Activated CD8-positive, alpha-beta memory T cell treated with anti-CD3 and anti-CD28 coated beads for 1 hour (primary cell): ENCODE measurements at places on chromosomes 5 and 9.

GRCh38 chr5:58107704-58108103 lies 352.2 kb downstream of the PLK2 start:
- DNase-seq: no peak

- DNase-seq: no peak
These were observed 113.4 kb downstream of the MRPL36 start for GRCh38 chr5:1686016-1686802.

- DNase-seq: no peak
These were observed 4.0 kb upstream of the LRRC70 start for GRCh38 chr5:62574599-62574998.

GRCh38 chr9:91419222-91420191 lies 4.1 kb downstream of the NFIL3 start:
- DNase-seq: no peak

DNA sequence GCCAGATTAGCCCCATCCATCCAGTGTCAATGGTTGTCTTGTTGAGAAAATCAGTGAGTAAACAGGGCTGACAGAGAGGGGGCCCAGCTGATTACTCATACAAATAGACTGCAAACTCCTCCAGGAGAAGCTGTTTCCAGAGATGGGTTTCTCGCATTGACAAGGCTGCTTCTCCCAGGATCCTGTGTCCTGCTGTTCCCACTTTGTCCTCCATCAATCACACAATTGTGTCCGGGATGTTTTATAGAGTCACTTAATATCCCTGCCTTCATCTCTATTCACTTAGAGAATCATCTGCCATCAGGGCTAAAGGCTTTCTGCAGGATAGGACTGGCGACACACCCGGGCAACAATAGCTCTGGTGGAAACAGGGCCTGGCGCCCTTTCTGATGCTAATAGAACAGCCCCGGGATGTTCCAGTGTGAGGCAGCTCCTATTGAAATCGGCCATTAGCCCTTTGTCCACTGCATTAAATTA lies 71.7 kb upstream of the TBCA start:
- no peak for DNase-seq

GRCh38 chr5:36561601-36562000 lies 44.8 kb upstream of the SLC1A3 start:
- no peak for DNase-seq

DNA sequence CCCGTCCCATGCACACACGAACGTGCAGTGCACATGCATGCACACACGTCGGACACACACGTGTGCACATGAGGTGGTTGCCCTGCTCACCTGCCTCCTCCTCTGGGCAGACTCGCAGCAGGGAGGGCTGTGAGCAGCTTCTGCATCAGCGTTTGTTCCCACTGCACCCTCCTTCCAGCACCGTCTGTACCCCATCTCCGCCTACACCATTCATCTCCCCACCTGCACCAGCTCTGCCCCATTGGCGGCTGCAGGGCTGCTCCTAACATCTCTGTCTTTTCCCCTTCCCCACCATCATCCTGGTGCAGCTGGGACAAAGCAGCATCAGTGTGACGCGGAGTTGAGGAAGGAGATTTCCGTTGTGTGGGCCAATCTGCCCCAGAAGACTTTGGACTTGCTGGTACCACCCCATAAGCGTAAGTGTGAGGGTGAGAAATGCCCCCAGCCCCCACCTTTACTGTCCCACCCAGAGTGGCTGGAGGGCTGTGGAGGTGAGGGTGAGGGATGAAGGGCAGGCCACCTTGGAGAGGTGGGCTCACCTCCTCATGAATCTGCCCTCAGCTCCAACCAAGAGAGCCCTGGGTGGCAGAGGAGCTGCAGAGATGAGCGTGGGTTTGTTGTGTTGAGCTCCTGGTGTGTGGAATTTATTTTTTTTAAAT lies 234.6 kb downstream of the CACNA1B start:
- no peak for DNase-seq

- DNase-seq: no peak
These were observed 4.5 kb downstream of the CCNH start for GRCh38 chr5:87408204-87408603.

GRCh38 chr5:146041180-146041789 lies 64.1 kb downstream of the PLAC8L1 start:
- DNase-seq: no peak

GRCh38 chr9:79387101-79387835 lies 184.5 kb upstream of the TLE4 start:
- DNase-seq: no peak

DNA sequence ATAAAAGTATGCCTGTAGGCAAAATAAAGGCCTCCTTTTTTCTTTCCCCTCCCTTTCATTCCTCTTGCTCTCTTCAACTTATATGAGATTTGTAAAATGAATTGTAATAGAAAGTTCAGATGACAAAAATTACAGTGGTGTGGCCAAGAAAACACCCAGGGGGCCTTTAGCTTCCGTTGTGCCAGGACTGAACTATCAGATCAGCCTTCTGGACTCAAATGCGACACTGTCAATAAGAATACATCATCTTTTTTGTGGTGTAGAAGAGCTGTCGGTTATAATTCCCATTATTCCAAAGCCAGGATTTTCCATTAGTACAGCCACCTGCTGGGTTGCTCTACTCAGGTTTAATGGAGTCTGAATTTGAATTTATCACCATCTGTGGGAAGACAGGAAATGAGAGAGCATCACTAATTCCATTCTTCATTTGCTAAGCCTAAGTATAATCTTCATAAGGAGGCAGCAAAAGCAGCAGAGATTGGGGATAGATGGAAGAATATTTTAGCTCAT lies 443.4 kb downstream of the ANXA1 start:
- no peak for DNase-seq

GRCh38 chr5:28301712-28302111 lies 1263.3 kb upstream of the CDH9 start:
- no peak for DNase-seq

- no peak for DNase-seq
These were observed 407.7 kb downstream of the SPOCK1 start for GRCh38 chr5:137091472-137091871.

DNA sequence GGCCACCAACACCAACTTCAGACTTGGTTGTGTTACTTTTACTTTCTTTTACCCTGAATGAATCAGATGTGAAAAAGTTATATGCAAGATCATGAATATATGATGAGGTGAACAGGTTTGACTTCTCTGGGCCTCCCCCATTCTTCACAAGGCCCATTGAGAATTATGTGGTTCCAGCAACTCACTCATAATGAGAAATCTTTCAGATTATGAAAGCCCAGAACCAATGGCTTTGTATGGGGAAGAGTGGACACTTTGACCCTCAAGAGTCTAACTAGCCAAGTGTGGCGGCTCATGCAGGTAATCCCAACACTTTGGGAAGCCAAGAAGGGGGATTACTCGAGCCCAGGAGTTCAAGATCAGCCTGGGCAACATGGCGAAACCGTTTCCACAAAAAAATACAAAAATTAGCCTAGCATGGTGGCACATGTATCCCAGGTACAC lies 16.1 kb upstream of the LNPEP start:
- DNase-seq: no peak

DNA sequence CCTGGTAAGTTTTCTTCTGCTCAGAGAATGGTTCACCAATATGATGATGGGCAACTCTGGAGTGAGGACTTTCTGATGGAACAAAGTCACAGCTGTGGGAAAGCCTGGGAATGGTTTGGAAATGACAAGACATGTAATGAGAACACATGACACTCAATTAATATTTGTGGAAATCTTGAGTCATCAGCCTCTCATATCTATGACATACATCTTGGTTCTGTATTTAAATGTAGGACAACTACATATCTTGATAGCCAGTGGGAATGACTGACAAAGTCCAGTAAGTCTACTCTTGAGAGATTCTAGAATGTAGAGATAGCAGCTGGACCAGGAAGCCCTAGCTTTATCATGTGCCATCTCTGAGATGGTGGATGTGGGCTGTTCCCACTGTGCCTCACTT lies 85.5 kb downstream of the PALM2AKAP2 start:
- no peak for DNase-seq

DNA sequence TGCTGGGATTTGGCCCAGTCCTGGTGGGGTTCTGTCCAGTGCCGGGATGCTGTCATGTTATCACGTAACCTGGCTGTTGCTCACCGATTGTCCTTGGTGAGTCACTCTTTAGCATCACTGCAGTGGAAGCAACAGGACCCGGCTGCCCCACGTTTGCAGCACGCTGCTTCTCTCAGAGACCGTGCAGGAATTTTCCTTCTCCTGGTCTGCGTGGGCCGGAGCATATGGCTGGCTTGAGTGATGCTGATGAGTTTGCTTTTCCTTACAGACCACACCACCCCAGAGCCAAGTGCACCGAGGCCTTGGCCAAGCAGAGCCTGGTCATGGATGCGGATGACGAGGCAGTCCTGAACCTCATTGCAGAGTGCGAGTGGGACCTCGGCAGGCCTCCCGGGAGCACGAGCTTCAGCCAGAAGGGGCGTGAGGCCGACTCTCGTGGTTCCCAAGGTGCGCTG lies 21.4 kb downstream of the CEP72 start:
- DNase-seq: no peak

- DNase-seq: no peak
These were observed 97.0 kb downstream of the HINT1 start for GRCh38 chr5:131068076-131068475.

GRCh38 chr9:99023831-99024230 lies 80.1 kb downstream of the COL15A1 start:
- no peak for DNase-seq

DNA sequence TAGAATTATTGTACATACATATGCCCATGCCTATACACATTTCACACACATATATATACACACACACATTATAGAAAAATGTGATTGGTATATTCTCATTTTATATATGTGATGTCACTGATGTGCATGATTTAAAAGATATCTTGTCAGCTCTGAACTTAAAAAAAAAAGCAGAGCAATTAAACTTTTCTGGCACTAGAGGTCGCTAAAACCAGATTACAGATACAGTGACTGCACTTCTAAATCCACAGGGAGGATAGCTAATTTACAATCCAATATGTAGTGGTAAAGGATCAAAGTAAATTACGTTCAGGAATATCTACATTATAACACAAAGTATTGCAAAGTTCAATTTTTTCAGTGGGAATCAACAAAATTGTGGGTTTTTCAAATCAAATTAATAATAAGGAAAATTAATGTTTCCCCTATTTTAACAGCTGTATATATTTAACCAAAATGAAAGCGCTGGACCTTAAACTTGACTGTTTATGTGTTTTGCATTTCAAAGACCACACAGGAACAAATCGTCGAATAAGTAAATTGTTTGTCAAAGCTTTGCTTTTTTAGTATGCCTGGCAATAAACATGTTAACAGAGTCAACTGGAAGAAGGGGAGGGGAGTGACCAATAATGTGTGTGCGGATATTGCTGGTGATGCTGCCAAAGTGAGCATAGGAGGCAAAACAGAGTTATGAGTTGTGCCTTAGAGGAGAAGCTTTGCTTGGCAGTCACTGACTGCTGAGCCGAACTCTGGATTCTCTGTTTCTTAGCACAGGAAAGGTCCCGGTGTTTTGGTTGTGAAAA lies 1201.4 kb upstream of the C9orf72 start:
- no peak for DNase-seq

DNA sequence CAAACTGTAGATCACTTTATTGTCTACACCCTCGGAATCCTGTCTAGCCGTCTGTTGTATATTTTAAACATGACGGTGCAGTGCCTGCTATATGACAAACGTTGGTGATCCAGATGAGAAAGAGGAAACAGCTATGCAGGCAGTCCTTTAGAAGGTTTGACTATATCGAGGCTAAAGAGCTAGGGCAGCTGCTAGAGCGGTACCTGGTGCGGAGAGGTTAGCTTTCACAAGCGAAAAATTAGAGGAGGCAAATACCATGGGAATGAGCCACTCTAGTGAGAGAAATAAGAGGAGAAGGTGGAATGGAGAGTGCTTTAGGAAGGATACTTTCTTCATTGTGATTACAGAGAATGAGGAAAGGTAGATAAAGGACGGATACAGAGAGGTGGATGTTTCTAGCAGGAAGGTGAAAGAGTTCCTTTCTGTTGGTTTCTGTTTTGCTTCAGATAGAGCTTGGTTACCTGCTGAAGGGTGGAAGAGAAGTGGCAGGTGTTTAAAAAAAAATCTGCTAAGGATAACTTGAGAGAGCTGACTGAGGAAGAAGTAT lies 959 bp upstream of the FBXL17 start:
- no peak for DNase-seq

GRCh38 chr9:15935661-15936305 lies 382.9 kb downstream of the CCDC171 start:
- no peak for DNase-seq

DNA sequence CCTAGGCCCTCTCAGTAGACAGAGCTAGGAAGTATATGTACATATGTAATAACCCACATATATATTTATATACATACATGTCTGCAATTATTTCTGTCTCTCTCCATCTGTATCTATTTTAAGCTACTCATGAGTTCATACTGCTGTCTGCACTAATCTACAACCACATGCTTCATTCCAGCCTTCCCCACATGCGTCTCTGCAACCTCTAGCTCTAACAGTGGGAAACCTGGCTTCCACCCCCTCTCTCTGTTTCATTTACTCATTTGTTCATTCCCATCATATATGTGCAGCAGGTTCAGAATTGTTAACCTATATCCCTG lies 23.3 kb downstream of the DCANP1 start:
- DNase-seq: no peak

DNA sequence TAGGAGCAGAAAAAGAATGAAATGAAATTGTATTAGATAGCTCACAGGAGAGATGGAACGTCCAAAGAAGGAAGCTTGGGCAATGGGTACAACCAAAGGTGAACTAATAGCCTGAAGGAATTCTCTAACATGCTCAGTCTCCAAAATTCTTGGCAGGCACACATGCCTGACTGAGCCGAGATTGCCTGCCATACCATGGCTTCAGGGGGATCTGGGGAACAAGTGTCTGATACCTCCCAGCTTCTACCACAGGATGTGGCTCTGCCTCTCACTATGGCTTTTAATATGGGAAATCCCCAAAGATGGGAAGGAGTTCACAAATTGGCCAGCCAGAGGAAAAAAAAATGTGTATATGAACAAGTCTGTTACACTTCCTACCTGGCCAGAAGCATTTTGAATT lies 3.6 kb upstream of the PALM2AKAP2 start:
- DNase-seq: no peak

DNA sequence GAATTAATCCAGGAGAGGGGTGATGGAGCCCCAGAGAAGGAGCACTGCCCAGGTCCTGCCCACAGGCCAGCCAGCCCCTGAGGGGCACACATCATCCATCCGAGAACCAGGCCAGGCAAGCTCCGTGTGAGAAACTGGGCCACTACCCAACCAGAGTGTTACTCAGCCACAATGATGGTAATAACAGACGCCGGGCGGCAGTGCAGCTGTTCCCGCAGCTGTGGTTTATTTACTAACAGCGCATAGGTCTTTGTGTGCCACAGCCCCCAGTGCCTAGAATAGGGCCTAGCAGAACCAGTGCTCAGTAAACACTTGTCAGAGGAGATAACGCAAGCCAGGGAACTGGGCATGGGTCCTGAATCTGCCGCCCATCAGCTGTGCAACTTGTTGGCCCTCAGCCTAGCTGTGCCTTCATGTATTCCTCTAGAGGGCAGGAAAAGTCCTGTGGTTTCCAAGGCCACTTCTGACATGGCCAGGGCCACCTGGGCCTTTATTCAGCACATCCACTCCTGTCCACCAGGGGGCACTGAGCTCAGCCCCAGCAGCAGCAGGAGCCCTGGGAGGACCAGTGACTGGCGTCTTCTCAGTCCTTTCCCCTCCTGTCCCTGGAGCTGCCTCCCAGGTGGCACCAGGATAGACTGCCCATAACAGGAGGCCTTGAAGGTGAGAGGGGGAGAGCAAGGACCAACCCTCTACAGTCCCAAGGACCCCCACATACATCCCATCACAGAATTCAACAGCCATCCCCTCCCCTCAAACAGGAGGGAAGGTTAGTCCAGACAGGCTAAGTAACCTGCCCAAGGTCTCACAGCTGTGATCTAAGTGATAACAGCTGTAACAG lies 2.1 kb downstream of the MXD3 start:
- DNase-seq: peak; percentile 51
